ENCODE measurements at places on chromosomes 4 and X.

- no peaks in the 10 kb centered on the region for H3K36me3 ChIP-seq
- H3K4me1 ChIP-seq: no peaks in the 10 kb centered on the region
- no peak overlapping the region for H3K27ac ChIP-seq
Measured at GRCh38 chr4:147076179-147076578, 130.5 kb upstream of the TTC29 start.

- DNase-seq: no peak
- no peak overlapping the region for H3K27ac ChIP-seq
- no peaks in the 10 kb centered on the region for H3K27me3 ChIP-seq
- no peak overlapping the region for H3K4me3 ChIP-seq
- no peaks in the 10 kb centered on the region for H3K4me1 ChIP-seq
Measured at GRCh38 chr4:74675673-74676279, 118.5 kb downstream of the BTC start.

GRCh38 chr4:152880263-152880662, 55.9 kb upstream of the FHDC1 start:
- peaks cover under 1% of the 10 kb centered on the region for H3K4me1 ChIP-seq
- H3K36me3 ChIP-seq: peaks cover 22% of the 10 kb centered on the region
- H3K4me3 ChIP-seq: no peak overlapping the region
- H3K27ac ChIP-seq: no peak overlapping the region

DNA sequence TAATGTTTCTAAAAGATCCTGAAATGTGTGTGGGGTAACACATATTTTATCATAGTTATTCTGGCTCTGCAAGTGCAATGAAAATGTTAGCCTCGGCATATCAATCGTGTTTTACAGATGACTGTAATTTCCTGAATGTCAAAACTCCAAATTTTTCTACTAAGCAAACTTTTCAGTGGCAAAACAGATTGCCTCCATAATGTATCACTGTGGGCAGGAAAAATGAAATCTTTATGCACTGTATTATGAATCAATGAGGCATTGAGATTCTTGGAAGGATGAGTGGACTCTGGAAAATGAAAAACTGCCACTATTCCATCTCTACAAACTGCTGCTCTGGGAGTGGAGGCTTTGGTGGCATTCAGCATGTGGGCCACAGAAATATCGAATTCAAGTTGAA, 160.1 kb upstream of the MBNL3 start:
- H3K27me3 ChIP-seq: no peaks in the 10 kb centered on the region
- H3K4me1 ChIP-seq: peaks cover 11% of the 10 kb centered on the region
- no peak overlapping the region for H3K4me3 ChIP-seq
- H3K36me3 ChIP-seq: no peaks in the 10 kb centered on the region

DNA sequence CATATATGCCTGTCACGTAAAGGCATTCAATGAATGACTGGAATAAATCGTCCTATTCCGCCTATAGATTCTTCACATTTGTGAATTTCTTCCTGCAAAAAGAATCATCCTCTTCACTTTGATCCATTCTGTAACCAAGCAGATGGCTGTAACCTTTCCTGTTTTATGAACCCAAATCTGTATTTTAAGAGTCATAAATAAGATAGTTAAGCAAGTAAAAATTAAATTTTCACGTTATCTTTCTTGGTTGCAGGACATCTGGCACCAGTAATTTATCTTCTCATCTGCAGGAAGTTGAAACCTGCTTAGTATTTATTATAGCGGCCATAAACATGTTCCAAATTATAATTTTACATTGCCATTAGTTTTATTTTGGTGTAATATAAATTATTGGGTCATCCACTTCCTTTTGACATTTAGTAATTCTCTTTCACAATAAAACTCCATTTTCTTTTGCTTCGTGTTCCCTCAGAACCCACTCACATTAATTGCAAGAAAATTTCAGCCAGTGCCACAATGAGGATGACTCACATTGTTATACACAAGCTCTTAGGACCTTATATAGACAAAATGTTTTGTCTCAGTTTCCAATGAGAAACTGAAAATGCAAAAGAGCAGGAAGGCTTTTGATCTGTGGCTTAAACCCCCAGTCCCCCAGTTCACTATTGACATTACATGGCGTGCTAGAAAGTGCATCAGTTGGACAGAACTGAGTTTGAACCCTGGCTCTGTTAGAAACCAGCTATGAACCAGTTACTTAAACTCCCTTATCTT, 51.1 kb downstream of the TMEM156 start:
- DNase-seq: no peak
- no peaks in the 10 kb centered on the region for H3K27me3 ChIP-seq
- H3K36me3 ChIP-seq: no peaks in the 10 kb centered on the region
- H3K27ac ChIP-seq: no peak overlapping the region

DNA sequence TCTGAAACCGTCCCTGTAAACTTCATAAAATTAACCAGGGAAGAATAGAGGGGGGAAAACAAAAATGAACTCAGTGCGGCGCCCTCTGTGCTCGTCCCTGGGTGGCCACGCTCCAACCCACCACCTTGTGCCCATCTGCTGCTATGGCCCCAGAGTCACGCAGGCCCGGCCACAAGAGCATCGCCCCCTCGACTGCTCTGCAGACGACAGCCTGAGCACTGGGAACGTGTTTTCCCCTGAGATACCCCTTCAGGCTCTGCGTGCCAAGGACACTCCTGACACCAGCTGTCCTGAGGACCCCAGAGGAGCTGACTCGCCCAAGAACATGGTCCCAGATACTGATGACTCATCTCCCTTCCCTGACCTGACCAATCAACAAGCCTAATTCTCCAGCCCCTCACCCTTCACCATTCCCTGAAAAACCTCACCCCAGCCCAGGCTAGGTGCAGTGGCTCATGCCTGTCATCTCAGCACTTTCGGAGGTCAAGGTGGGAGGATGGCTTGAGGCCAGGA, 64.1 kb upstream of the GPR78 start:
- no peaks in the 10 kb centered on the region for H3K36me3 ChIP-seq
- DNase-seq: no peak
- no peaks in the 10 kb centered on the region for H3K27me3 ChIP-seq
- H3K4me1 ChIP-seq: no peaks in the 10 kb centered on the region
- no peak overlapping the region for H3K27ac ChIP-seq

DNA sequence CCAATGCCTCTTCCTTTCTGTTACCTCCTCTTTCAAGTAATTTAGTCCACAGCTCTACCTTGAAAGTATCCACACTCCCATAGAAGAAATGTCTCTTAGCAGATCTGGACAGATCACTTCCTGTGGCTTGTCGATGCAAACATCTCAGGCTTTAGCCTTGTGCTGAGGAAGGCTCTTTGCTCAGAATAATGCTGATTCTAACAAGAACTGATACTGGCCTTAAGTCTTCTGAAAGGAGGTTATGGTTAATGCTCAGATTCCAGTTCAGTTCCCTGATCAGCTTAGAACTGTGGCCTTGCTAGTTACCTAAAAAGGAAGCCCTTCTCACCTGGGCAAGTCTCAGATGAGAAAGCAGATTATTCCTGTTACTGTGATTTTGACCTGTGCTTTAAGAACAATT, 230.1 kb upstream of the FAT4 start:
- no peak for DNase-seq
- H3K4me1 ChIP-seq: no peaks in the 10 kb centered on the region
- no peaks in the 10 kb centered on the region for H3K27me3 ChIP-seq
- no peak overlapping the region for H3K4me3 ChIP-seq
- H3K36me3 ChIP-seq: no peaks in the 10 kb centered on the region

- H3K27me3 ChIP-seq: no peaks in the 10 kb centered on the region
- no peak for DNase-seq
- no peaks in the 10 kb centered on the region for H3K36me3 ChIP-seq
- H3K4me1 ChIP-seq: no peaks in the 10 kb centered on the region
- no peak overlapping the region for H3K27ac ChIP-seq
Measured at GRCh38 chr4:110059556-110060191, 138.7 kb downstream of the ELOVL6 start.

DNA sequence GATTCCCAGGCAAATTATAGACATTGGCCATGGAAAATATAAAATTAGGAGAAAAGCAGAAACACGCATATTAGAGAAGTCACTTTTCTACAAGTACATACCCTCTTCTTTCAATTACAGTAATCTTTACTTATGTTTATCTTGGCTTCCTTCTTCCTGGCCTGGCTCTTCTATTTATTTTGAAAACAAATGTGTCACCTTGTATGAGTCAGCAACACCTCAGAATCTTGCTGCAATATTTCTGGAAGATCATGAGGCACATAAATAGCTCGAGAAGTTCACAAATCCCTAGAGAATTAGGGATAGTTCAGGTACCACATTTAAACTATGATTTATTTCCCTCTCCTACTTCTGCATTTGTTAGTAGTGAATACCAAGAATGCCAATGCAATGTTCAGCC, 124.6 kb downstream of the ANOS1 start:
- H3K4me1 ChIP-seq: no peaks in the 10 kb centered on the region
- DNase-seq: no peak
- no peak overlapping the region for H3K27ac ChIP-seq
- H3K36me3 ChIP-seq: no peaks in the 10 kb centered on the region
- H3K27me3 ChIP-seq: no peaks in the 10 kb centered on the region

- no peaks in the 10 kb centered on the region for H3K36me3 ChIP-seq
- H3K4me1 ChIP-seq: peaks cover 1% of the 10 kb centered on the region
- H3K27ac ChIP-seq: no peak within 1 kb of the TSS
Measured at GRCh38 chr4:141636082-141636770, at the start of gene IL15. IL15 (plus strand) TSS chr4:141636583; CDS start chr4:141719465, 82,882 bp downstream.

DNA sequence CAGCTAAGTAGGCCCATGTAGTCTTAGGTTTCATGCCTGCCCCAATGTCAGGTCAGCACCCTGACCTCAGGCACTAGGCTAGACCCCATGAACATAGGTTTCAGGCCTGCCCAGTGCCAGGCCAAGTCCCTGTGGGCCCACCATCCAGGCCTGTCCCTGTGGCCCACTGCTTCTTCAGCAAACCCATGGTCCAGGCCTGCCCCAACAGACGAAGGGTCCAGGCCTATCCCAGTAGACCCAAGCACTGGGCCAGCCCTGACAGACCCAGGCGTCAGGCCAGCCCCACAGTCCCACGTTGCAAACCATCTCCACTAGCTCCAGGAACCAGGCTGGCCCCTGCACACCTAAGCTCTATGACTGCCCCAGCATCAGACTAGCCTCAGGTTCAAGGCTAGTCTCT, 92.4 kb downstream of the ENOX2 start:
- DNase-seq: no peak
- H3K4me3 ChIP-seq: no peak overlapping the region
- H3K4me1 ChIP-seq: no peaks in the 10 kb centered on the region
- no peak overlapping the region for H3K27ac ChIP-seq

DNA sequence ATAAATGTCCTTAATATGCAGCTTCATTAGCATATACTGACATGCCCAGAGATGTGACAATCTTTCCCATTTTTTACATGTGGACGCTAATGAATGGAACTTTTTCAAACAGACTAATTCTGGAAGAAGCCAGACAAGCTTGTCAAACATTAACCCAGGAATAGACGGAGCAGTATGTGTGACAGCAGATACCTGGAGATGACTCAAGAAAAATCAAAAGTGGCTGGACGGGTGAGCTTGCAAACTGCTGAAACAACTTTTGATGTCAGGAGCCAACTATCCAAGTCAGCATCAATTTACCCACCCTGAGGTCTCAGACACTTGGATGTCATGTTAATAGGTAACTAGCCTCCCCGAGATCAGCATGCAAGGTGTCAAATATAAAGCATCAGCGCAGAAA, 183.0 kb downstream of the PACRGL start:
- no peaks in the 10 kb centered on the region for H3K27me3 ChIP-seq
- no peak overlapping the region for H3K27ac ChIP-seq
- no peak for DNase-seq
- no peaks in the 10 kb centered on the region for H3K4me1 ChIP-seq

DNA sequence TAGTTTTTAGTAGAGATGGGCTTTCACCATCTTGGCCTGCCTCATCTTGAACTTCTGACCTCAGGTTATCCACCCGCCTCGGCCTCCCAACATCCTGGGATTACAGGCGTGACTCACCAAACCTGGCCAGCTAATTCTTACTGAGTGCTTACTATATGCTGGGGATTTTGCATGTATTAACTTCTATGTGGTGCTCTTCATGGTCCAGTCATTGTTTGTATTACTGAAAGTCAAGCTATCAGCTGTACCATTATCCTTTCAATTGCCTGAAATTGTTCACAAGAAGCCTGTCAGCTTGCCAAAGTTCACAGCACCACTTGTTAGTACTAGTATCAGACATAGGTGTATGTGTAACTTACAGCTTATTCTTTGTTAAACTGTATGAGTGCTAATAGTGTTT, 1272.1 kb downstream of the ARAP2 start:
- H3K36me3 ChIP-seq: no peaks in the 10 kb centered on the region
- H3K4me3 ChIP-seq: no peak overlapping the region
- H3K4me1 ChIP-seq: no peaks in the 10 kb centered on the region
- DNase-seq: no peak

GRCh38 chr4:26022346-26023202, 108.6 kb downstream of the SMIM20 start:
- no peaks in the 10 kb centered on the region for H3K4me1 ChIP-seq
- H3K36me3 ChIP-seq: no peaks in the 10 kb centered on the region
- no peak overlapping the region for H3K4me3 ChIP-seq
- no peak overlapping the region for H3K27ac ChIP-seq
- no peaks in the 10 kb centered on the region for H3K27me3 ChIP-seq
- no peak for DNase-seq

GRCh38 chrX:139795196-139795595, 87.2 kb upstream of the MCF2 start:
- H3K27me3 ChIP-seq: no peaks in the 10 kb centered on the region
- no peaks in the 10 kb centered on the region for H3K4me1 ChIP-seq
- DNase-seq: no peak
- no peaks in the 10 kb centered on the region for H3K36me3 ChIP-seq
- no peak overlapping the region for H3K27ac ChIP-seq
- no peak overlapping the region for H3K4me3 ChIP-seq

All from H1 (cell line).